Motor neuron (in vitro differentiated cells): ENCODE measurements at places on chromosomes 13 and 19. TPM values are rescaled to one million over a fixed set of nuclear protein-coding genes. Genes with fewer than 3 reads are reported as not detected.

GRCh38 chr13:34364633-34365032 lies 546.7 kb downstream of the RFC3 start:
- no peak for ATAC-seq

GRCh38 chr19:30891051-30891450 lies 458.2 kb downstream of the TSHZ3 start:
- peak; percentile 70 for ATAC-seq

- no peak for ATAC-seq
Observed at GRCh38 chr13:98184792-98185191, 7.7 kb upstream of the RNF113B start.

Gene PPP1R13L
- 1.7 and 3.2 TPM in 2 replicates for total RNA-seq

DNA sequence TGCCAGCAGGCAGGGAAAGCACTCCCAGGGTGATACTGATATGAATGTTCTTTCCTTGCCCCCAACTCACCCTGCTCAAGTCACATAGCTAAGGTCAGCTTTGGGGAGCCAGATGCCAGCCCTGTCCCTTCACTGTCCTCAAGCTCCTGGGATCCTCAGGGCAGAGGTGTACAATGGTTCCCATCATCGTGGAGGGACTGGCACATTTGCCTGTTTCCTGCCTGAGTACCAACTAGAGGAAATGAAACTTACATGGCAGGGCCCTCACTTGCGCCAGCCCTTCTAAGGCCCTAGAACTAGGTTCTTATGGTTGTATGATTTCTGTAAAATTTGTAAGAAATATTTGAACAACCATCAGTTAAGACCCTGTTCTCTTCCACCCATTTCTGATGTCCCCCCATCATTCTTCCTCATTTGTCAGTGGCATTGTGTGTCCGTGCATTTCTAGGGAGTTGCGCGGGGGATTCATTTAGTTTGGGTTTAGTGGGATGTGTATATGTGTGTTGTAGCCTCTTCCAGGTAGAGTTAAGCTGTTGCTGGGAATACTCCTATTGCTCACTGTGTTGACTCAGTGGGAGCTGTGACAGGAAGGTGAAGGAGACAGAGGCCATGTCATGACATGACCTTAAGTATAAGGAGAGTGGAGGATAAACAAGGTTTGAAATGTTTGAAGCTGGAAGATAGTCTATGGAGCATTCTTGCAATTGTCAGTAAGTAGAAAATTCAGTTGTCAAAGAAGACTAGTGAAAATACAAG lies 41.3 kb upstream of the RCBTB2 start:
- ATAC-seq, result no peak

GRCh38 chr19:16458391-16459341 lies 13.1 kb downstream of the EPS15L1 start:
- ATAC-seq, result peak; percentile 77

Gene ZNF177
- 4.9 and 5.2 TPM in 2 replicates for total RNA-seq

DNA sequence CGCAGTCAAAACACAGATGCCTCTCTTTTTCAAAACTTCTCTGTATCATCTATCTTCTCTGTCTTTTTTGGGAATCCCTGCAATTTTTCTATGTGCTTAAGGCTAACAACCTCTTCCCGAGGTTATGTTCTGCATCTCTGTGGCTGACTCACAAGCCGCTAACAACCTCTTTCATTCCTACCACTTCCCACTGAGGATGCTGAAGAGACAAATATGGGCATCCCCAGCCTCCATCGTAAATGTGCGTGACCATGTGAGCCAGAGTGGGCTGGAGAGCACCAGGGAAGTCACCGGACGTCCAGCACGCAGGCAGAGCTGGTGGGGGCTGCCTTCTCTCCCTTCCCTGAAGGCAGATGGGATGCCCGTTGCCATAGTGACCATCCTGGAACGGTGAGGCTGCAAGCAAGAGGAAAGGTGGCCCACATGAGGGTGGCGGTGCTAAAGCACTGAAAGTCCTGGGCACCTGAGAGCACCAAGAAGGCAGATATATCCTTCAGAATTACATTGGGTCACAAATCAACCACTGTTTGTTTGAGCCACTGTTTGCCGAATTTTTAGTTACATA lies 122.8 kb downstream of the SHISA2 start:
- no peak for ATAC-seq

DNA sequence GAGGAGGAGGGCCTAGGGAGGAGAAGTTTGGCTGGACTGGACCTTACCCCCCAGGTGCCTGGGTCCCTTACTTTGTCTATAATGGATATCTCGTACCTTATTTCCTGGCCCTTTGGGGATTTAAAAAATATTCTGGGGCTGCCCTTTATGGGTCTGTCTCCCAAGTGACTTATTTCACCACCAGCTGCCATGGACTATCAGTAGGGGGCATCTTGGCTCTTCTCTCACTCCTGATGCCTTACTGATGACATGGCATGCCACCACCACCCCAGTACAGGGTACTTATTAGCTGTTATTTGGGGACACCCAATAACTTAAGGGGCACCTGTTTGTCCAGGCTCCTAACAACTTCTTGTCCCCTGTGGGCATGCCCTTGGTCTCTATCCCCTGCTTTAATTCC lies 38.0 kb downstream of the NFIX start:
- ATAC-seq, result no peak

Gene PCDH9
- total RNA-seq, result 66.4 and 66.5 TPM in 2 replicates

Gene LHFPL6
- total RNA-seq, result 8.5 and 9.1 TPM in 2 replicates

Gene C19orf33
- total RNA-seq, result not detected in 2 replicates

Gene PODNL1
- total RNA-seq, result 1.3 and 1.4 TPM in 2 replicates

DNA sequence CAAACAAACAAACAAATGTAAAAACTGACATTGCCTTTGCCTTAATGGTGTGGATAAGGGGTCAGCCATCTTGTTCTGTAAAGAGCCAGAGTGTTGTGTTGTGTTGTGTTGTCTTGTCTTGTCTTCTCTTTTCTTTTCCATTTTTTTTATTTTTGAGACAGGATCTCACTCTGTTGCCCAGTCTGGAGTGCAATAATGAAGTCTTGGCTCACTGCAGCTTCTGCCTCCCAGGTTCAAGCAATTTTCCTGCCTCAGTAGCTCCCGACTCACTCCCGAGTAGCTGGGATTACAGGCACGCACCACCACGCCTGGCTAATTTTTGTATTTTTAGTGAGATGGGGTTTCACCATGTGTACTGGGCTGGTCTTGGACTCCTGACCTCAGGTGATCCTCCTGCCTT lies 27.8 kb downstream of the TIMM13 start:
- no peak for ATAC-seq

Gene RNF225
- not detected in 2 replicates for total RNA-seq
